ENCODE measurements at places on chromosomes 11 and 22.
A peak's percentile ranks its signal among the peaks of the same experiment; 100 is the strongest.

DNA sequence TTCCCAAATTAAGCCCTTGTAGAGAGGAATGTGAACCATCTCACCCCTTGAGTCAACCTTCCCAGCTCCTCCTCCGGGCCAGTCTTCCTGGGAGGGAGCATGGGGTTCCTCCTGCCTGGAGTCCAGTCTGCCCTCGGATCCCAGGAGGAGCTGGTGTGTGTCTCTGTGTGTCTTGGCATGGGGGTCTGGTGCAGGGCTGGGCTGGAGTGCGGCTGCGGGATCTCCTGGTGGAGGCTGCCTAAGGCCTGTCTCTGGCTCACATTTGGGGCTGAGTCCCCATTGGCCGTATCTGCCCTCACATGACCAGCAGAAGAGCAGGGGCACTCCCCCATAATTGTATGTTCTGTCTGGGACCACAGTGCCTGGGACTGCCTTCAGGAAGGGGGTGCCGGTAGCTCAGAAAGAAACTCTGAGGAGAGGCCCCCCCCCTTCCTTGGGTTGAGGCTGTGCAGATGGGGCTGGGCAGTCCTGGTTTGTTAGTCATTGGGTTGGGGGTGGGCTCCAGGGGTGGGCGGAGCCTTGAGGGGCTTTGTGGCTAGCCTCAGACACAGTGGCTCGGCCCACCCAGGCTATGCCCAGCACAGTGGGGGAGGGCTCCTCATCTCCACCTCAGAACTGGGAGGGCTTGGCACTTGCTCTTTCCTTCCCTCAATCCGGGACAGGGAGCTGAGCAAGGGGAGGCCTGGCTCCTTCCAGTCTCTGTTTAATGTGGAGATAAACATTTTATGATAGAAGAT, 2.9 kb downstream of the C1QTNF5 start:
- no peak for DNase-seq

GRCh38 chr11:117374316-117375055, 46.8 kb downstream of the CEP164 start:
- no peak for DNase-seq

DNA sequence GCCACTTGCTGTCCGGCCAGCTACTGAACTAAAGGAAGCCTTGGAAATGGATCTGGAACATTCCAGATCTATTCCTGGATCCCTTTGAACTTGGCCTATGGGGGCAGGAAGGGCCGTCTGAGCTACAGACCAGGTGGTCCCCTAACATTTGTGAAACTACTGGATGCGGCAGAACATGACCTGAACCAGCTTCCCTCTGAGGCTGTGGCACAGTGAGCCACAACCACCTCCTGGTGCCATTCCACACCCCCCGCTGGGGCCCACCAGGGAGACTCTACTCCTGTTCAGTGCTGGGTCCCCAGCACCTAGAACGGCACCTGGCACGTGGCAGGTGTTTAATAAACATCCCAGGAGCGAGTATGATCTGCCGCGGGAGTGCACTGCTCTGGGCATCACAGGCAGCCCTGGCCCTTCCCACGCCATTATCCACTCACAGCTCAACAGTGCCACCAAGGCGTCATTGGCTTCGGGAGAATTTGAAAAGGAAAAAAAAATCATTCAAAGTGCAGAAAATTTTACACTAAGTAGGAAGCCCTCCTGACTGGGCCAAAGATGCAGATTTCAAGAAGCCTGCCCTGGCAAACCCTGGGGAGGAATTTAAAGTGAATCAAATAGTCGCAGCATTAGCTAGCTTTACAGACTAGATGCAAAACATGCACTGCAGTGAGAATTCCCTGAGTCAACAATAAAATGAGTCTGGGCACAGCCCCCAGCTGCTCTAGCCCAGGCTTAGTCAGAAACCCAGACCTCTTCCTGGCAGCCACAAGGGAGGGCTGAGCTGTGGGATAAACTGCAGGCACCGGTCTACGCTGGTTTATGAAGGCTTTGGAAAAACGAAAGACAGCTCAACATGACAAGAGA, 14.3 kb upstream of the EFCAB6 start:
- peak; percentile 37 for DNase-seq

DNA sequence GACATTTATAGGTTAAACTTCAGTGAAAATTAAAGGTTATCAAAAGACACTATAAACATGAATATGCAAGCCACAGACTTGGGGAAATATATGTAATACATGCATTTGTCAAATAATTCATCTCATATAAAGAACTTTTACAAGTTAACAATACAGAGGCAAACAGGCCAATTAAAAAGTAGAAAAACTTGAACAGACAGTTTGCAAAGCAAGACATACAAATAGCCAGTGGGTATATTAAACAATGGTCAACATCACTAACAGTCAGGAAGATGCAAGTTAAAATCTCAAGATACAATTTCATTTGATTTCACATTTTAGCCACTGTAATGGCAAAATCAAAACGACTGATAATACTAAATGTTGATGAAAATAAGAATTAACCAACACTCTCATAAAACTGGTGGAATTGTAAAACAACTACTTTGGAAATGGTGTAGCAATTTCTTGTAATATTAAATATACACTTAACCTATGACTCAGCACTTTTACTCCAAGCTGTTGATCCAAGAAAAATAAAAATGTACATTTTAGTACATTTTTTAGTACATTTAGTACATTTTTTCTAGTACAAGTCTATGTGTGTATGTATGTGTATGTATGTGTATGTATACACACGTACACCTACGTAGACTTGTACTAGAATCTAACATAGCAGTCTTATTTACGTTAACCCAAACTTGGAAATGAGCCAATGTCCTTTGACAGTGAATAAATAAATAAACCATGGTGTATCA, 62.8 kb downstream of the LRRC74B start:
- no peak for DNase-seq

DNA sequence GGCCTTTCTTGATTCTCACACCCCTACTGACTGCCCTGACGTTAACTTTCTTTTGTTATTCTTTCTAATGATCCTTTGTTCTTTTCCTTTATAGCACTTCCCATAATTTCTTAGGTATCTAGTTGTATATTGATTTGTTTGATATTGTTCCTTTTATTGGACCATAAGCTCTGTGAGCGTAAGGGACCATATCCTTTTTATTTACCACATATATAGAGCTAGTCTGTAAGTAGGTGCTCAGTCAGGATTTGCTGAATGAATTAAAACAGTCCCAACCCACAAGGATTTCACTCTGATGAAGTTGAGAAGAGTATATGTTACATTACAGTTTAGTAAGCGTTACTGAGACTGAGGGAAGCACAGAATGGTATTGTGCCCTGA, 68.8 kb downstream of the EMSY start:
- DNase-seq = no peak

- no peak for DNase-seq
Observed at GRCh38 chr11:224424-224823, 11.7 kb downstream of the SIRT3 start.

DNA sequence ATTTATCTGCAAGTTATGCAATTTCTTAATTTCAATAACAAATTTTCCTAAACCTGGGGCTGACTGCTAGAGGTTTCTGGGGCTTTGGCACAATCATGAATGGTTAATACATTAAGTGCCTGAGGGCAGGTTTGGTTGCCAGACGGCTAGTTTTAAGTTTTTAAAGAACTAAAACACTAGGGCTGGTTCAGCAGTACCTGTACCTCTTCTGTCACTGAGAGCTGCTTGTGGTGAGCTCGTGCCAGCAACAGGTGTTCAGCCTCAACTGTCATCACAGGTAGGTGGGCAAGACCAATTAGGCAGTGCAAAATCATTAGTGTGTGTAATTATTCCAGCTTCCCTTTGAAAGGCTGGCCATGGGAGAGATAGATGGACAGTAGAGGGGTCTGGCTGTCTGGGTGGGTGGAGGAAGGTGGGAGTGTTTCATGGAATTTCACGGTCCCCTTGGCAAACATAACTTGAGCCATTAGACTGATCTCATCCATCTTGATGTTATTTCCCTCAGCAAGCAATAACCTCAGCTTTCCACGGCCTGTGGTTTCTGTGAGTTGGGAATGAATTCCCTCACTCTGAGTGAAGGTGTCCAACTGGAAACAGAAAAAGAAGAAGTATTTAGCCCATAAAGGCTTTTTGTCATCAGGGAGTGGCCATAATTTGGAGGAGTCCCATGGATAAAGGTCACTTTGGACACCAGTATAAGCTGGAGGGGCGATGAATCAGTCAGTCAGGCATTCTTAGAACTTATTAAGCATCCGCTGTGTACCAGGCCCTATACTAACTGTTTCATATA, 114.8 kb downstream of the SNX19 start:
- DNase-seq = no peak

DNA sequence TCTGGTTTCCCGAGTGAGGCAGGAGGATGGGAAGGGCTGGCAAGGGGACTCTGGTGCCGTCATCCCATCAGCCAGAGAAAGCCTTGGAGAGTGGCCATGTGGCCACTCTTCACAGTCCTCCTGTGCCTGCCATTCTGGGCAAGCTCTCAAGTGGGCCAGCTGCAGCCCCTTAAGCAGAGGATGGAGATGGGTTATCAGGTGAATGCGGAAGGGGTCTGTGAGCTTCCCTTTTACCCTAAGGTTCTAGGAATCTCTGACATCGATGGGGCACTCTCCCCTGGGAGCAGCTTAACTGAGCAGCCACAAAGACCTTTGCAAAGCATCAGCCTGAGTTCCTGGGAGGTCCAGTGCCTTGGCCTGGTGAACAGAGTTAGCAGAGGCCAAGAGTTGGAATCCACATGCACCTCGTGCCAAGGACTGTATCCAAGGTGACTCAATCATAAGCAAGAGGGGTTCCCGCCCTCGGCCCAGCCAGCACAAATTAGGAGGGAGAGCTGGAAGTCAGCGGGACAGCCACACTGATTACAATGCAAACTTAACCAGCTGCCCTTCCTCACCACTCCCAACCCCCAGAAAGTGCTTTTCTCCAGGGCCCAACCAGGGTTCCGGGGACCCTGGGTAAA, 193.6 kb downstream of the BUD13 start:
- no peak for DNase-seq

- no peak for DNase-seq
Observed at GRCh38 chr11:109984634-109985289, 108.4 kb upstream of the ZC3H12C start.

DNA sequence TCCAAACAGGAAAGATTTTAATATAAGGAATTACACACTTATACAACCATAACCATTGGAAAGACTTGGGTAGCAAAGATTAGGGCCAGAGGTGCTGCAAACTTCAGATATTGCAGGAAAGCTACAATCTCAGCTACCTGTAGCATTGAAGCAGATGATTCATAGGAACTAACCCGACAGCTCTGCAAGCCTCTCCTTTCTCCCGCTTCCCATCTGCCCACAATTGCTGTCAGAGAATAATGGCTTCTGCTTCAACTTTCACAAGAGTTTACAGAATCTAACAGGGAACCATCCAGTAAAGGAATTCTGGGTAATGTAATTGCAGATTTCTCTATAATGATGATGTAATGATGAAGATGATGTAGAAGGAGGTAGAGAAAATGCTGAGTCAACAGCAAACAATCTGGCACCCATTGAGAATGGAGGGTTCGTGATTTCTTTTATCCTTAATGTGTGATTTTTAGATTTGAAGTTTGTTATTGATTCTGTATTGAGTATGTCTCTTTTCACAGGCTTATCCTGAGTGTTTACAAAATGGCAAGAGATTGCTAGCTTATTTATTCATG, 70.8 kb upstream of the USP47 start:
- no peak for DNase-seq

DNA sequence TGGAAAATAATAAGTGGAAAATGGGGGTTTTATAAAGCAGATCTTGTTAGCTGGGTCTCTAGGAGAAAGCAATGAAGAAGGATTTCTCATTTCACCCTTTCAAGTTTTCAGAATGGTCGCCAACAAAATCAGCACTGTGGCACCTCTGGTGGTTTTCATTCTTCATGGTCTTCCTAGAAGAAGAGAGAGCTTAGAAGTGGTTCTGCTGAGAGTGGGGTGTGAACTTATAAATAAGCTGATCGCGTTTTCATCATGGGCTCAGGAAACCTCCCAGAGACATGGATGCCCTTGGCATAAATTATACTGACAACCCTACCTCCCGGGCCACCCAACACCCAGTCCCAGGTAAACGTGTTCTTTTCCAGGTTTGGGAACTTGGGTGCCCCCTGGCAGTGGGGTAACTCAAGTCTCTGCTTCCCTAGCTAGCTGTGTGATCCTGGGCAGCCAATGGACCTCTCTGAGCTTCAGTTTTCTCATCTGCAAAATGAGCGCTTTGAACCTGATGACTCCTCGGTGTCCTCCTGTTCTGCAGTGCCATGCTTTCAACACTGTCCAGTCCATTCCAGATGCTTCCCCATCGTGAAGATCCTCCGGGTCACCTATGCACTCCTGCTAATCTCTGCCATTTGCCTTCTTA, 72.6 kb upstream of the GRAMD1B start:
- DNase-seq = no peak

GRCh38 chr11:125247431-125247830, 82.9 kb downstream of the PKNOX2 start:
- DNase-seq = no peak

GRCh38 chr22:42271906-42272305, 1.5 kb upstream of the TCF20 start:
- DNase-seq = no peak

- DNase-seq = no peak
Observed at GRCh38 chr11:113319085-113319484, 4.7 kb downstream of the TTC12 start.

GRCh38 chr11:36490026-36490806, 19.9 kb downstream of the TRAF6 start:
- no peak for DNase-seq

- no peak for DNase-seq
Observed at GRCh38 chr11:79092791-79093353, 348.0 kb downstream of the TENM4 start.

GRCh38 chr22:42261296-42261695, 9.2 kb downstream of the TCF20 start:
- DNase-seq = no peak

DNA sequence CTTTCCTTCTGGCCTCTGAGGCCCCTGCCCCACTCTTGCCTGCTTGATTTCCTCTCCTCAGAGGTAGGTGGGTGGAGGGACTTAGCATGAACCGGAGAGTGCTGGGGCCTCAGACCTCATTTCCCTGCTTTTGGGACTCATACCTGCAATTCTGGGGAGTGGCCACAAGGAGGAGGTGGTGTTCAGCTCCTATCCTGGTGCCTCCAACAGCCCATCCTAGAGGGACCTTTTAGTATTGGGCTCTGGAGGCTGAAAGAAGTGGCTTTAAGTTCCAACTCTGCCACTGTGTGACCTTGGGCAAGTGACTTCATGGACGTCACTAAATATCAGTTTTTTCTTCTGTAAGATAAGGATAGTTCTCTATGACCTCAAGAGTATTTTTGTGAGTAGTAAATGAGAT, 98.6 kb downstream of the KIAA1671 start:
- DNase-seq = no peak

GRCh38 chr22:29212743-29213142, 7.0 kb downstream of the EMID1 start:
- DNase-seq = no peak

DNA sequence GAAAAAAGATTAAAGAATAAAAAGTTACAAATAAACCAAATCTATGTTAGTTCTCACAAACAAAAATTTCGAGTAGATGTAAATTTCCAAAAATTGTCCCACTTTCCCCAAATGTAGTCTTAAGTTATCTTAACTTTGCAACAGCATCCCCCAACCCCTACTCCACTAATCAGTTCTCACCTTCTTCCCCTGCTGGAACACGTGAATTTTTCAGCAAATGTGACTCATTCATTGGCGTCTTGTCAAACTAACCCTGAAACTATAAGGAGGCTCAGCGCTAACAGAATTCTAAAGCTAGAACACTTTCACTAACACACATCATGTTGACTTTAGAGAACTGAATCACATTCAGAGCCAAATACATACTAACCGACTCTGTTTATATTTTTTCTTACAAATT, 46.1 kb downstream of the PHF21A start:
- no peak for DNase-seq

GRCh38 chr22:31259798-31260473, 32.4 kb downstream of the PIK3IP1 start:
- no peak for DNase-seq

GRCh38 chr22:32852395-32853251, 51.1 kb downstream of the TIMP3 start:
- no peak for DNase-seq

Data from hippocampal formation (tissue), 2 donors.